Fibroblast of pulmonary artery (primary cell): ENCODE measurements at places on chromosomes 11 and 22.

DNA sequence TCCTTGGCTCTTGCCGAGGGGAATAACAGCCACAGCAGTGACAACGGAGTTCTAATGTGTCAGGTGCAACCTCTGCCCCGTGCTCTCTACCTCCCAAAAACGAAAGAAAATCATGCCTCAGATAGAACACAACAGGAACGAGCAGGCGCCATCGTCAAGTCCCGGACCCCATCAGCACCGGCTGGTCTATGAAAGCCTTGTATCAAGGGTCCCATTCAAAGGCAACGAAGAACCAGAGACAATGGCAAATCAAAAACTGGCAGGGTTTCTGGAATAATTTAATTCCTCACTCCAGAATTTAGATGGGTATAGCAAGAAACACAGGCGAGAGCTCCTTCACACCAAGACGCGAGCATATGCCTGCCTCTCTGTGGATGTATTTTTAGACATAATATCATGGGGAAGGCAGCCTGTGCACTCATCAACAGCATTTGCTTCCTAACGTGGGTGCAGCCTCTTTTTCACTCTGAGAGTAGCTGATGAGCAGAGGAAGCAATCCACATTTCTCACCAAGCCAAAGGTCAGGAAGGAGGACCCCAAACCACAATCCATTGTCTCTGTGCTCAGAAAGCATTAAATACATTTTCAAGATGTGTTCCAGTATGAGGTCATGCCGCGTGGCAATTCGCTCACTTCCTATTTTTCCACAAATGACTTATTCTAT, 193.4 kb upstream of the BLID start:
- peak; percentile 13 for DNase-seq

GRCh38 chr22:36940676-36941075, 27.2 kb downstream of the CSF2RB start:
- no peak for DNase-seq

DNA sequence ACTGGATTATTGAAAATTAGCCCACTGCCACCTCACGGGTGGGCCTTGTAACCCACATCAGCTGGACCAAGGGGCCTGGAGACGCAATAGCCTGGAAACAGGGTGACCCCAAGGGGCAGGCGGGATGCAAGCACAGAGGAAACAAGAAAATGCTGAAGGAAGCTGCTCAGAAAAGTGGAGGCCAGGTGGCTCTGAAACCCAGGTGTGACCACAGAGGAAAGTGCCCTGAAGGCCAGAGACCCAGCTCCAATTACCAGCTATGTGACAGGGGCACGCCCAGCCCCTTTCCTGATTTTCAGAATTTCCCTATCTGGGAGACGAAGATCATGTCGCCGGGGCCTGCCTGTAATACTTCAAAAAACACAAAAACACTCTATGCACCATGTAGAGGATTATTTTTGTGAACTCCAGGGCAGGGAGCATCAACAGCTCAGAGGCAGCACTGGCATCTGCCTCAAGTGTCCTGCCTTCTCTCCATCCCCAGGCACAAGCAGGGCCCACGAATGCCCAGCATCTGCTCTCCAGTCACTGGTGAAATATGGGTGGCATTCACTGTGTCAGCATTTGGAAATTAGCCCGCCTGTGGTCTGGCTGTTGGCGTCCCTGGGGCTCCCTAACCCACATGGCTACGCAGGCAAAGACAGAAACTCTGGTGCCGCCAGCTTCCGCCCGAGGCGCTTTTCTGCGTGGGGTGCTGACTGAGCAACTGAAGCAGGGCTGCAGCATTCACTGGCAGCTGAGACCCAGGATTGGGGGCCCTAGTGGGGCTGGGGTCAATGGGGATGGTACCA, 6.3 kb downstream of the KCNJ1 start:
- no peak for DNase-seq

DNA sequence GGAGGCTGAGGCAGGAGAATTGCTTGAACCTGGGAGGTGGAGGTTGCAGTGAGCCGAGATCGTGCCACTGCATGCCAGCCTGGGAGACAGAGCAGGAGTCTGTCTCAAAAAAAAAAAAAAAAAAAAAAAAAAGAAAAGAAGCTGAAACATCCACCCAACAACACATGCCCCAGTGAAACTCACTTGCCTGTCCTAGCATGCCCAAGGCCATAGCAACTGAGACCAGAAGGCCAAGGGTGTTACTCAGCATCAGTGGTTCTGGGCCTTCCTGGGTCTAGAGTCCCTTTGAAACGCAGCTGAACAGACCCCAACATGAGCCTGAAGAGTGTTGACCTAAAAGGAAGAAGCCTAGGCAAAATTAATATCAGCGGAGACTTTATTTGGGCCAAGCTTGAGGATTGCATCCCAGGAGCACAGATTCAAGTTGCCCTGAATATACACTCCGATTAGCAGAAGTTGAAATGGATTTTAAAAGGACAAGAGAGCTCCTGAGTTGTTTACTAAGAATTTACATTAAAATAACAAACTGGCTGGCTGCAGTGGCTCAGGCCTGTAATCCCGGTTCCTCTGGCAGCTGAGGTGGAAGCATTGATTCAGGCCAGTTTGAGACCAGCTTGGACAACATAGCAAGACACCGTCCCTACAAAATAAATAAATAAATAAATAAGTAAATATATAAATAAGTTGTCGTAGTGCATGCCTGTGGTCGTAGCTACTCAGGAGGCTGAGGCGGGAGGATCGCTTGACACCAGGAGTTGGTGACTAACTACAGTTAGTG, 7.0 kb downstream of the PRDX5 start:
- no peak for DNase-seq

- peak; percentile 41 for DNase-seq
These were observed 73.7 kb downstream of the JAM3 start for GRCh38 chr11:134142536-134142935.

GRCh38 chr22:44703255-44703870, 1.4 kb downstream of the PRR5 start:
- DNase-seq: no peak

DNA sequence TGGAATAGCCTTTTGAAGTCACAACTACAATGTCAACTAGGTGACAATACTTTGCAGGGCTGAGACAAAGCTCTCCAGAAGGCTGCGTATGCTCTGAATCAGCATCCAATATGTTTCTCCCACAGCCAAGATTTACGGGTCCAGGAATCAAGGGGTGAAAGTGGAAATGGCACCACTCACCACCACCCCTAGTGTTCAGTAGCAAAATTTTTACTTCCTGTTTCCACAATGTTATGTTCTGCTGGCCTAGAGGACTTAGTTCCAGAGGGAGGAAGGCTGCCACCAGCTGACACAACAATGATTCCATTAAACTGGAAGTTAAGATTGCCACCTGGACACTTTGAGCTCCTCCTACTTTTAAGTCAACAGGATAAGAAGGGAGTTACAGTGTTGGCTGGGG, 68.5 kb upstream of the MPEG1 start:
- no peak for DNase-seq

DNA sequence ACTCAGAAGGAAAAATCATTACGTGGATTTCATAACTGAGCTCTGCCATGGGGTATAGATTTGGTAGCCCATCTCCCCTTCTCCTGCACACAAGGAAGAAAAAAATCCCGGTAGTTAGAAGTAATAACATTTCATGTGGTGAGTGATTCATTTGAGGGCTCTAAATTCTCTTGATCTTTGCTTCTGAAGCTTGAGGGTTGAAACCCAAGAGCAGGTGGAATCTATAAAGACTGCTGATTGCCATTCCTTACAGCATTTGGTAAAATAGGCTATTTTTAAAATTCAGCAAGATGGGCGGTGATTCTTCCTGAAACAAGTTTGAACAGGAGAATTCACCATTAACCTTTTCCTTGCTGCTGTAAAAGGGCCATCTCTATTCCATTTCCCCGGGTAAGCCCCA, 266.1 kb downstream of the CADM1 start:
- no peak for DNase-seq

DNA sequence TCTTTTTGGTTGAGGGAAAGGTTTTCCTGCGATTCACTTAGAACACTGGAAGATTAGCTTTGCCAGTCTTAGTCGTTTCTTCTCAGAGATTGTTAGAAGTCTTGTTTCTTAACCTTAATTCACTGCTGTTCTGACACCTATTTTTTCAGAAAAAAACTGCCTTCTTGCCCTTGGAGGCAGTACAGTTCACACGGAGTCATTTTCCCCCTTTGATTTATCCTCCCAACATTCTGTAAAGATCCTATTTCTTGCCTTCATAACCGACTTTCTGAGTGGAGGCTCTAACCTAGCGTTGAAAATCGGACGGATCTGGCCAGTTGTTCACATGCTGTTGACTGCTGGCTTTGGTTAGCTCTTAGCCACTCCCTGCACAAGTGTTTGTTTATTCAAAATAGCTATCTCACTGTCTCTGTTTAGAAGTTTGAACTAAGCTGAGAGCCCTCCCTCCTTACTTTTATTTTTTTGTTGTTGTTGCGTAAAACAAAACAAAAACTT, 737 bp downstream of the BCL2L13 start:
- peak; percentile 61 for DNase-seq

DNA sequence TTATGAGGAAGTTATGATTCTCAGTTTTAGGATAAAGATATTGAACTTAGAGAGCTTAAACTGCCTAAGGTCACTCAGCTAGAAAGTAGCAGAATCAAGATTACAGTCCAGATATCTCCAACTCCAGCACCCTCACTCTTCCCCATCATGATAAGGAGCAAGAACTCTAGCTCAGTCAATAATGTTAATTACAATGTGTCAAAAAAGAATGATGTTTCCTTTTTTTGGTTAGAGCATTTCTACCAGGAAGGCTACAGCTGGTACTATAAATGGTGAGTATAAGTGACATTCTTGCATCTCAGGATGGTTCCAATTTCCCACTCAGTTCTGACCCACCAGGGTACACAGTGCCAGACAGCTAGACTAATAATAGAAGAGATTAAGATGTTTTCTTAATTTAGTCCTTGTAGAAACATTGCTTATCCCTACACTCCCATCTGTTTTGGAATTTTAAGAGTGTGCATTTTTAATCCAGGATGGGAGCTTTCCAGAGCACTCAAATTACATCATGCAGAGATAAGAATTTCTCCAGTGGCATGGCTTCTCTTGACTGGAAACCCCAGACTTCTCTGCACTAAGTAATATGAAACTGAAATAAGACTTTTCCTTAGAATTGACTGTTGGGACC, 21.6 kb upstream of the BBOX1 start:
- no peak for DNase-seq

DNA sequence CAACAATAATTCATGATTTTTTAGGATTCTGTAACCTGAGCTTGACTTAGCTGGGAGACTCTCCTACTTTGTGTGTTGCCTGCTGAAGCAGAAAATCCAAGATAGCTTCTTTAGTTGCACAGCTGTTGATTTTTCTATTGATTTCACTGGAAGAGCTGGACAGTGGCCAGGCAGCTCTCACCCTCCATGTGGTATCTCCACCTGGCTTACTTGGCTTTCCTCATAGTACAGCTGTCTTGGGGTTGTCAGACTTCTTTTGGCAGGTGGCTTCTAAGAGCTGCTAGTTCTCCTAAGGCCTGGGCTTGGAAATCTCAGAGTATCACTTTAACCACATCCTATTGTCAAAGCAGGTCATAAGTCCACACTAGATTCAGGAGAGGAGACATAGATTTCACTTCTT, 130.8 kb upstream of the SPON1 start:
- DNase-seq: no peak

DNA sequence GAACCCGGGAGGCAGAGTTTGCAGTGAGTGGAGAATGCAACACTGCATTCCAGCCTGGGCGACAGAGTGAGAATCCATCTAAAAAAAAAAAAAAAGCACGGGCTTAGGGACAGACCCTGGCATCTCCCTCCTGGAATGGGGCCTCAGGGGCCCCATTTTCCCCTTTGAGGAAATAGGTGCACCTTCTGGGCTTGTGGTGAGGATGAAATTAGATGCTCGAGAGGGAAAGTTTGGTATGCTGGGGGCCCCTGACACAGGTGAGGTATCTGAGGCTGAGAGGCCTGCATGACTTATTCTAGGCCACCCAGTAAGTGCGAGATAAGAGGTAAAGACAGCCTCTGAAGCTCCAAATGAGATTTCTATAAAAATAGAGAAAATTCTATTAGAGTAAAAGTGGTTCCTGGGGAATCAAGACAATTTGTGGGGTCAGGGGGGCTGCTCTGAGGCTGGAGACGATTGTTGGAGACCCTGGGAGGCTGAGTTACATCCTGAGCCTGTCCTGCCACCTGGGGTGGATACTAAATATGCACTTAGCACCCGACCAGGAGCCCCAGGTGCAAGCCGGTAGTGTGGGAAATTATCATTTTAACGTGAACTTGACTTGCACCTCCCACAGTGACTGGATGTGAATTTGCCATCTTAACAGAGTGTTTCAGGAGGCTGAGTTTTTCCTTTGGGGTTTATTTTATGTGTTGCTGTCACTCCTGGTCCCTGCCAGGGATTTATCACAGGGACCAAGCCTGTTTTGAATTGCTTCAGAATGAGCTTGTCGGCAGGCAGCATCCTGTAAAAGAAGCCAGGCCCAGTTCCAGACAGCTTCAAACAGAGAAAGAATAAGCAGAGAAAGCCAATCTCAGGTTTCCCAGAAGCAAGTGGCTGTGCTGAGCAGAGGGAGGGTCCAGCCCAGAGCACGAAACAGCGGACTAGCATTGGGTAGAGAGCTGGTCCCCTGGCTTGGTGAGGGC, 48.4 kb upstream of the TSKU start:
- no peak for DNase-seq

- no peak for DNase-seq
These were observed 281.2 kb downstream of the CADM1 start for GRCh38 chr11:115222863-115223530.

DNA sequence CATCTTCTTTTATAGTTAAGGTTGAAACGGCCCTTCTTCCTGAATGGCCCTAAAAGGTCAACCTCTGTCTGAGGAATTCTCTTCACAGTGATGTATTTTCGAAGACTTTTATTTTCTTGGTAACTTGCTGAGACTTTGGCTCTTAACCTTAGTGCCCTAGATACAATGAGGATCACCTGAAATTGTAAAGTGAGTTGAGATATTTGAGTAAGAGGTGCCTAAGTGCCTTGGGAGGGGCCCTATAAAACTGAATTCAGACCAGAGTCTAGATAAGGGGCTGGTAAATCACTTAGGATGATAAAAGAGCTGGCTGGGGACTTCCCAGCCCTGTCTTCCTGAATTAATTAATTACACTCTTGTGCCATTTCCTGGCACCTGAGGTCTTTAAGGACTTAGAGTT, 505.6 kb upstream of the KIRREL3 start:
- DNase-seq: no peak

DNA sequence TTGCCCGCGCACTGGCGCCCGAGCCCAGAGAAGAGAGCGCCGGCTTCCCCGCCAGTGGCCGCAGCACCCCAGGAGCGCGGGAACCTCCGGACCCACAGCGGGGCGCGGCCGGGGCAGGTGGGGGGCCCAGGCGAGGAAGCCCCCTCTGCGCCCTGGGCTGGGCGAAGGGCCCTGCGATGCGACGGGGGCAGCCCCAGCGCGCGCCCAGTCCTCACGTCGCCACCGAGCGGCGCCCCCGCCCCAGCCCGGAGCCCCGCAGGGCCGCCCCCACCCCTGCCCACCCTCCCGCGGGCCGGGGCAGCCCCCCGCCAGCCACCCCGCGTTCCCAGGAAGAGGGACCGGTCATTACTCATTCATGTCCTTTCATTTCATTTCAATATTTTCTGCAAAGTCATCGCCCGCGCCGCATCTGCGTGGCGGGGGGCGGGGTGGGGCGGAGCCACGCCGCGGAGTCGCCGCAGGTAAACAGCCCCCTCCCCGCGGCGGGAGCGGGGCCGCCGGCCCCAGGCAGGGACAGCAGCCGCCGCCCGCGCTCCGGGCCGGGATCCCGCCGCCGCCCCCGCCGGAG, 673 bp upstream of the PANX2 start:
- DNase-seq: peak; percentile 37

GRCh38 chr11:111967649-111968048, 30.5 kb downstream of the DIXDC1 start:
- DNase-seq: no peak
